ENCODE measurements at places on chromosomes 7 and 10.

DNA sequence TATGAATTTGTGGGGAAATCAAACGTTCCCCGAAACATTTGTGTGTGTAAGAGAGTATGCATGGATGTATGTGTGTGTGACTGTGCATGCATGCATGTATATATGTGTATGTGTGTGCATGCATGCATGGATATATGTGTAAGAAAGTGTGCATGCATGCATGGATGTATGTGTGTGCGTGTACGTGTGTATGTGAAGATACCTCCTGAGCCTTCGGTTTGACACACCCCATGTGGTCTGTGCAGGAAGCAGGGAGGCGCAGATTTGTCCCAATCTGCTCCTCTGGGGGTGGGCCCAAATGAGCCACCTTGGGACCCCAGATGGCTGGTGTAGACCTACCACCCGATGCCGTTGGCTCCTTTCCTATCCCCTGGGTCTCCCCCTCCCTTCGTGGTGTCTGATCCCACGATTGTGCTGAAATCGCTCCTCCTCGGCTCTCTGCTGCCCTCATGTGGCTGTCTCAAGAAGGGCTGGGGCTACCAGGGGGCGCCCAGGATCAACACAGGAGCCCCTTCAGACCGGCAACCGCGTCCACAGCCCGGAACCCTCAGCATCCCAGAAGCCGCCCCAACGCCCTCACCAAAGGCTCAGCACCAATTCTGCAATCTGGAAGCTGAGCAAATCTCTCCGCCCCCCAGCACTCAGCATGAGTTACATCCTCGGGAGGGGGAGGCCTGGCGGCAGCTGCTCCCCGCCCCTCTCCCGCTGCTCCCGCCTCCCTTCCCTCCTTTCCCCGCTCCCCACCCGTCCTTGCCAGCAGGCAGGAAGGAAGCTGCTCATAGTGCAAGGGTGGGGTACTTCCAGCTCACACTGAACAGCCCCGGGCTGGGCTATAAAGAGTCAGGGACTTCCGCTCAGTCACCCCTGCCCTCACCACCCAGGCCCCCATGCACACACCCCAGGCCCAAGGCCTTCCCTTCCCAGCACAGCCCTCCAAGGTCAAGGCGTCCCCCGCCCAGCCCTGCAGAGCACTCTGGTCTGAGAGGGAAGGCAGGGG is 2.3 kb upstream of the NOS3 start:
- DNase-seq = peak; percentile 78

DNA sequence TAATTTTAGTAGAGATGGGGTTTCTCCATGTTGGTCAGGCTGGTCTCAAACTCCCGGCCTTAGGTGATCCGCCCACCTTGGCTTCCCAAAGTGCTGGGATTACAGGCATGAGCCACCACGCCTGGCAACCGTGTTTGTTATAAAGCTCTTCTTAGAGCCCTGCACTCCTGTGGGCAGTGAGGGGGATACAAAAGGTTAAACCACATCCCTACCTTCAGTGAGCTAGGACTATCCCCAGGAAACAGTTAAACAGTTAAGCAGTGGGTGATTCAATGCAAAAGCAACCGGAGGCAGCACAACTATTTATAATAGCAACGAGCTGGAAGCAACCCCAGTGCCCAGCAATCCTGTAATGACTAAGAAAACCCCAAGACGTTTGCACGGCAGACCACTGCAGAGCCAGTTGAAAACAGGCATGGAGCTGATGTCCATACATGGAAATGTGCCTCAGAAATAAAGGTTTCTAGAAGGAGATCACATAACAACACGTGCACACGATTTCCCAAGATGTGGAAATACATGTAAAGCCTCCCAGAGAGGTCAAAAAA is 107.2 kb upstream of the LYZL2 start:
- peak; percentile 90 for DNase-seq

DNA sequence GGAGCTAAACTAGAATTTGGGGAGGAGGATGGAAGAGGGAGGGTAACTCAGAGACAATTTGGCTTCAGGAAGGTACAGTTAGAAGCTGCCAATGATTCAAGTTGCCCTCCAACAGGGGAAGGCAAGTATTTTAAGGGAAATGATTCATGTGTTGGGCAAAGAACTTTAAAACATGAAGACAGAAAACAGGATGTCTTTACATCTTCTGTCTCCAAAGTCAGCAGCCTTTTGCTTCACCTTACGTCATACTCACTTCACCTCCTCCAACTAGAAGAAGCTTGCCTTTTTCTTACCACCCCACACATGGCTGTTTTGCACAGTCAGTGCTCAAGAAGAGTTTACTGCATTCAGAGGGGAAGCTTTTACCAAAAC is 36.1 kb downstream of the PPP1R3C start:
- DNase-seq = peak; percentile 76

DNA sequence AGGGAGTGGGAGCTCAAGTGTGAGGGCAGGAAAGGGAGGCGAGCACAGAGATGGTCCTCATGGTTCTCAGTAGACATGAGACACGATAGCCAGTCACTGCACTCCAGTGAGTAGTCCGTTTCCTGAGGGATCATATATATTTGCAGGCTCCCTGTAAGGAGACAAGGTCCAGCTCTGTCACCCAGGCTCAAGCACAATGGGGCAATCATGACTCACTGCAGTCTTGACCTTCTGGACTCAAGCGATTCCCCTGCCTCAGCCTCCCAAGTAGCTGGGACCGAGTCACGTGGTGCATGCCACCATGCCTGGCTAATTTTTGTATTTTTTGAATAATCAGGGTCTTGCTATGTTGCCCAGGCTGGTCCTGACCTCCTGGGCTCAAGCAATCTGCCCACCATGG is 116.7 kb downstream of the CCDC3 start:
- no peak for DNase-seq

DNA sequence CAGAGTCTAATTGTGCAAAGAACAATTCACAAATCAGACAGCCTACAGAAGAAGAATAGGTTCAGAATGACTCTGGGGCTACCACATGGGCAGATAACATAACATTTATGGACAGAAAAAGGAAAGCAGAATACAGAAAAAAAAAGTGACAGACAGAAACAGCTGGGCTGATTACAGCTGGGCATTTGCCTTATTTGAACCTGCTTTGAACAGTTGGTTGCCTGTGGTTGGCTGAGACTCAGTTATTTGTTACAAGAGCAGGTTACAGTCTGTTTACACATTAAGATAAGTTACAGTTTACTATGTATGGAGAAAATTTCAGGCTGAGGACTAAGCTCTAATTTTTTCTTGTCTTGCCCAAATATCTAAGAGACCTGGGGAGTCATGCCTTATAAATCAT is 327.2 kb downstream of the GALNT17 start:
- no peak for DNase-seq

GRCh38 chr7:157469181-157470016 is 132.6 kb downstream of the DNAJB6 start:
- DNase-seq = no peak

- no peak for DNase-seq
Observed at GRCh38 chr7:99639267-99639666, 22.5 kb downstream of the ZSCAN25 start.

GRCh38 chr7:2687338-2687869 is 598 bp upstream of the AMZ1 start:
- no peak for DNase-seq

DNA sequence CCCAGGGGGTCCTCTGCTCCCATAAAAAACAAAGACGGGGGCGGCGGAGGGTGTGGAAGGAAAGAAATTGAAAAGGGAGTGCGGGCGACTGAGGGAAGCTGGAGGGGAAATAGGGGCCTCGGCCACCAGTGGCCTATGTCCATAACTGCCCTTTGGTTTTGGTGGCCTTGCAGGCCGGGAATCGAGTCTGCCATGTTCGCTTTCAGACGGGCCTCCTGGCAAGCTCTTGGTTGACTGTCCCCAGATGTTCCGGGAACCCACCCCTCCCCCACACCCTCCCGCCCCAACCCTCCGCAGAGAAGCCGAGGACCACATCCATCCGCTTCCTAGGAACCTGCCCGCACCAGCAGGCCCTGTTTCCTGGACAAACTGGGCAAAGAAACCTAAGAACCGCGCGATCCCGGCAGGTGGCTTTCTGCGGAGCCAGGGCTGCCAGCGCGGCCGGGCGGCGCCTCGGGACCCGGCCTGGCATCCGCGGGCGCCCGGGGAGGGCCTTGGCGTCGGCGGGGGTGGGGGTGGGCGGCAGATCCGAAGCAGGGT is 20.0 kb upstream of the GATA3 start:
- no peak for DNase-seq

DNA sequence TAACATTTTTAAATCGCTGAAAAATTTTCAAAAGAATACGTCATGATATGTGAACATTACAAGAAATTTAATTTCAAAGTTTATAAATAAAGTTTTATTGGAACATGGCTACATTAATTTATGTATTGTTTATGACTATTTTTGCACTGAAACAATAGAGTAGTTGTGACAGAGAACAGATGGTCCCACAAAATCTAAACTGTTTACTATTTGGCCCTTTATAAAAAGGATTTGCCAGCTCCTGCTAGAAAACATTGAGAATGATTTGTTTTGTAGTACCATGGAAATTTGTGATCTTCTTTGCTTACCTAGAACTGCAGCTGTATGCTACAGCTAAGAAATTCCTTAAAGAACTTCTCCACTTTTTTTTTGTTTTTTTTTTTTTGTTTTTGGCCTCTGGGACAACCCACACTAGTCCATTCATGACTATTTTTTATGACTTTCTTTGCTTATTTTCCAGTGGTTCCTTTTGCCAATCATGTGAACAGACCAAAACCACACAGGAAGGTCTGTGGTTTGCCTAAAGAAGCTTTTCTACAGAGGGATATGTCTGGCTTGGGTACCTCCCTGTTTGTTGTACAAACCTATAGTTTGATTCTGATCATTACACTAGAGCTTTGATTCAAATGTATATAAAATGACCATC is 55.7 kb downstream of the ST7 start:
- no peak for DNase-seq

DNA sequence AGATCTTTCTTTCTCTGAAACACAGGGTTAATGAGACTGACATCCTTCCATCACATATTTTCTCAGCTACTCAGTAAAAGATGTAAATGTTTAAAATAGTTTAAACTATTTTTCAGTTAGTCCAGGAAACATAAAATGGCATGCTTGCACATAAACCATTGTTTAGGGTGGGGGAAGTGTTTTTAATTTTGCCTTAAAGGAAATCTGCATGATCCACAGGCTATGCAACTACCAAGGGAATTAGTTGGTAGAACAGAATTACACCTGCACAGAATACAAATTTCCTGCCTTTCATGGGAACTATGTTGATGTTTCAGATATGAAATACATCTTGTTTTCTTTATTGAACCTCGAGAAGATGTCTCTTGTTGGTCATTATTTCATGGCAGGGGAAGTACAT is 10.6 kb downstream of the CAV1 start:
- DNase-seq = peak; percentile 84

- no peak for DNase-seq
Observed at GRCh38 chr7:96562966-96563365, 146.7 kb downstream of the SEM1 start.

DNA sequence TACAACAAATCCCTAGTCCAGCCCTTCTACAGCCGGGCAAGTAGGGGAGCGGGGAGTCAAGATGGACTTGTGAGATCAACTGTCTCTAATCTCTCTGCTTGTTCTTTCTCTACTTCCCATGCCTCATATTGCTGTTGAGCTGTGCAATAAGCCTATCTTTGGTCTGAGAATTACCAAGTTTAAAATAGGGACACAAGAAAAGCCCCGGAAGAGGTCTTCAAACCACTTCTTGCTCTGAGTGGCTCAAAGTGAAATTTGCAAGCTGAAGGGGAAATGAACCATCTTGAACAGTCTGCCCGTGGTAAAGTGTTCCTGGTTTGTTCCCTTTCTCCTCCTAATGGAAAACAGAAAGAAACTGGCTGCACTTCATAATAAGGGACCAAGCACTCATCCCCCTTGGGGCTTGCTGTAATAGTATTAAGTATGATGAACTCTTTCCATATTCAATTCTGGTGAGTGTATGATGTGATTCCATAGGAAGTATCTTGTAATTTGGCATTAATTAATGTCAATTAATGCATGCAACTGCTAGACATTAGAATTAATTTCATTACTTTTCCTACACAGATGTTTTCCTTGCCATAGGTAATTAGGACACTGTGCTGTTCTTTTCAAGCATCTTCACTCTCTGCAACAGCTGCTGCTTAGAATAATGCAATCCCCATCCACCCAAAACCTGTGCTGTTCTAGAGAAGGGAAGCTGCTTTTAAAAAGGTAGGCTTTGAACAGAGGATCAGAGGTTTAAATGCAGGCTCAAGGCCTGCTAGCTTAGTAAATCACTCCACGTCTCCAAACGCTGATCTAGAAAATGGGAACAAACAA is 449.6 kb downstream of the SORCS1 start:
- no peak for DNase-seq

- no peak for DNase-seq
Observed at GRCh38 chr10:10056961-10057360, 960.7 kb upstream of the CELF2 start.

DNA sequence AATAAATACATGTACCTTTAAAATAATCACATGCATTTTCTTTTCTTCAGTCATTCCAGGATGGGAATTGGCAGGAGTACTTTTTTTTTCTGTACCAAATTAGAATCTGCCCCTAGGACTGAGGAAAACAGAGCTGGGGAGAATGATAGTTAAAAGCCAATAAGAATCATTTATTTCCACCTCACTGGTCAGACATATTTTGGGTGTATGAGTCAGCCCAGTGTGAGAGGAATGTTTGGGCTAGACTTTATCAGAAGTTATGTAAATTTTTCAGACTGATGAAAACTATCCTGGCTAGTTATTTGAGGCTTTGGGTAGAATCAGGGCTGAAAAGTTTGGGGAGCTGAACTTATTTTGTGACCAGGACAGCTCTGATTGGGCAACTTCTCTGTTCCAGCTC is 303.1 kb upstream of the NPSR1 start:
- DNase-seq = no peak

DNA sequence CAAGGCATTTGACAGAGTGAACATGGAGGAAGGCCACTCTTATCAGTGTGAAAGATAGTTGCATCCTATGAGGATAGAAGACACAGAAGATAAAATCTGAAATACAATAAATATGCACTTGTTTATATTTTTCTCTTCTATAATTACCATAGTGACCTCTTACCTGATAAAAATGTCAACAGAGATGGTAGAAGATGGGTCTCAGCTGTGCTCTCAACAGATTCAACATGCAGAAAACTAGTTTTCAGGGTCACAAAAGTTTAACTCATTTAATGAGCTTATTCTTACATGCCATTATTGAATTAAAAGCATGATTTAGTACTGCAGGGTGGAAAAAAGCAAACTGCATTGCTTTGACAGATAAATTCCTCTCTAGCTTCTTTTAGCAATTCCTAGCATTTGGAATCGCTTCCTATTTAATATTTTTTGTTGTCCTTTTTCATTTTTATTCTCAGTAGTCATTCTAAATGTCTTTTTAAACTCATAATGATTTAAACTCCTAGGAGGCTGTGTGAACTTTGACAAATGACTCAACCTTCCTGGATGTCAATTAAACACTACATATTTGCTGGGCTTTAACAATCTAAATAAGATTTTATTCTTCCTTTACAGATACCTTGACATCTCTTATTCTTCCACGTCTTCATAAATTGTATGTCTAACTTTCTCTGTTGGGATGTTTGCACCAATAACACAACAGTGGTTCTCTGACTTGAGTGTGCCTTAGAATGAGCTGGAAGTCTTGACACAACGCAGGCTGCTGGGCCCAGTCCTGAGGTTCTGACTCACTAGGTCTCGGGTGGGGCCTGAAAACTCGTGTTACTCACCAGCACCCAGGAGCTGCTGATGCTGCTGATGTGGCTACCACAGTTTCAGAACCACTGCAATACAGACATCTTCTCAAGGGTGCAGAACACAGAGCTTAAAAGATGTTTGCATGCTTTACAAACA is 565.5 kb upstream of the IGFBP3 start:
- no peak for DNase-seq

GRCh38 chr7:135971366-135971725 is 5.8 kb downstream of the MTPN start:
- DNase-seq = no peak

Measured in dermis blood vessel endothelial cell (primary cell).